ENCODE measurements at places on chromosomes 4 and X.

- no peak for DNase-seq
Observed at GRCh38 chr4:168218645-168219044, 99.9 kb downstream of the DDX60 start.

DNA sequence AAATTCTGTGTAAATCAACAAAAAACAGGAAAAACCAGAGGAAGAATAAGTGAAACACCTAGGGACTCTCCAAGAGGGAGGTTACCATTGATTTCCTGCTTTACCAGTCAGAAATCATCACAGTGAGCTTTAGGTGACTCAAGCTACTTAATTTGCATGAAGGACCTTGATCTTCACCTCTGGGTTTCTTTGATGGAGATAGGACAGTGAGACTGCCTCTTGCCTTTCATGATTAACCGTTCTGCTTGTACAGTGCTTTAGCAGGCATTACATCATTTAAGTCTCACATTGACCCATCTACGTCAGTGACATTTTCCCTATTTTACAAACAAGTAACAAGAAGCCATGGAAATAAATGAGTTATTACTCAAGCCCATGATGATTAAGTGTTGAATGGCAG lies 3.4 kb upstream of the GK start:
- no peak for DNase-seq

DNA sequence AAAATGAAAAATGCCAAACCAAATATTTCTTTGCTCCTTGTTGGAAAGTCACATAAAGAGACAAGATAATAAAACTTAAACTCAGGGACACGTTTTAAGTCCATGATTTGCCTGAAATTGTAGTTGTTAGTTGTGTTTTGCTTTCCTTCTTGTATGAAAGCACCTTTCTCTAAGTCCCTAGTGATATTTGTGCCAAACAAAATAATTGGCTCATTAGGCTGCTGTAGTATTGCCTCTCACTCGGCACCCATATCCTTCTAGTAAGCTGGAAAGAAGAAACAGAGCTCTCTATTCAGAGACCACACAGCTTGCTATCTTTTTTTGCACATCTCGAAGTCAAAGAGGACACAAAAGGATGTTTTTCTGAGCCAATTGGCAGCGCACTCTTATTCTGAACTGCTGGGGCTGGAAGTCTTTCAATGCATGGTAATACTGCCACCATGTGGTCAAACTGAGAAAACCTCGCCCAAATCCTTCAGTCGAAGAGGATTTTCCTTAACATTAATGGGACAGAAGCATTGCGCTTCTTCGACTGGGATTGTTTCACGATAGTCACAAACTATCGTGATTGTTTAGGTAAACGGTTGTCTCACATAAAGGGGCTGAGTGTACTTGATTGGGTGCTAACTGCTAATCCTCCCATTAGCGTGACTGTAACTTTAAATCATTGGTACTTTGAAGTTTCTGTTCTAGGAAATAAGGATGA lies 571.9 kb upstream of the LCORL start:
- peak; percentile 24 for DNase-seq

GRCh38 chr4:111999801-112000200 lies 145.5 kb upstream of the FAM241A start:
- DNase-seq, result no peak

DNA sequence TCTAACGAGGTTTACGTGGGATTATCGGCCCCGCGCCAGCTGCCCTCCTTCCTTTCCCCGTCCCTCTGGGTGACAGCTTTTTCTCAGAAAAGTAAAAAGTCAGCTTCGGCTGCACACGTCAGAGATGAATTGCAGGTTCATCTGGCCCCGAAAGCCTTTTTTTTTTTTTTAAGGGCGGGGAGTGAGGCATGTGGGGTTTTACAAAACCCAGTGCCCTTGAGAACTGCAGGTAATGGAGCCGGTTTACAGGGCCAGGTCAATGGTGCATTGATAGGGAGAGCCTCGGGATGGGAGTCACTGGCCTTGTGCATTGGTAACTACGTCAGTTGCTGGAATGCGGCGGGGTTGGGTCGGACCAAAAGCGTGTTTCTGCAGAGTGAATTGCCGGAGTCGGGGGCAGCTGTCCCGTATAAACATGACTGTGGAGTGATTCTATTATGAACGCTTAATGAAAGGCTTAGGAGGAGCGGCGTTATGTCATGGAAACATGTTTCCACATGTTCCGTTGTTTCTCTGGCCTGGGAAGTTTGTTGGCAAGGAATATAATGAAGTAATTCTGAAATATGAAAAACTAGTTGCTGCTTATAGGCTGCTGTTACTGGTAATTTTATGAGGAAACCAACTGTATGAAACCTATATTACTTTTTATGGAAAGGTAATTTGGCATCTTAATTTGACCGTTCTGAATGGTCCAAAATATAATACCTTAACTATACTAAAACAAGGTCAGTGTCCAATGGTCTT lies 1.1 kb downstream of the HSPA4L start:
- DNase-seq, result no peak

- DNase-seq, result no peak
Observed at GRCh38 chr4:30719454-30720020, 632 bp upstream of the PCDH7 start.

- DNase-seq, result no peak
Observed at GRCh38 chr4:180635281-180635680, 1607.9 kb upstream of the TENM3 start.

- DNase-seq, result no peak
Observed at GRCh38 chrX:53184836-53185235, 40.2 kb downstream of the KDM5C start.

- no peak for DNase-seq
Observed at GRCh38 chr4:118270492-118270891, 82.3 kb downstream of the PRSS12 start.

DNA sequence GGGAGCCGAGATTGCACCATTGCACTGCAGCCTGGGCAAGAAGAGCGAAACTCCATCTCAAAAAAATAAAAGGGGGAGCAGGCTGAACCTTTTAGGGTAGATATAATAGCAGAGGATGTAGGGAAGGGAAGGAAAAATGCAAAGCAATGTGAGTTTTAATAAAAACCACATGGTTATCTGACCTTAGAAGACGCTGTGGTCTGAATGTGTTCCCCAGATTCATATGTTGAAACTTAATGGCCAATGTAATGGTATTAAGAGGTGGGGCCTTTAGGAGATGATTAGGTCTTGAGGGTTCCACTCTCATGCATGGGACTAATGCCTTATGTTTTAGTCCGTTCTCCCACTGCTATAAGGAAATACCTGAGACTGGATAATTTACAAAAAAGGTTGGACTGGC lies 114.1 kb upstream of the STX18 start:
- no peak for DNase-seq

DNA sequence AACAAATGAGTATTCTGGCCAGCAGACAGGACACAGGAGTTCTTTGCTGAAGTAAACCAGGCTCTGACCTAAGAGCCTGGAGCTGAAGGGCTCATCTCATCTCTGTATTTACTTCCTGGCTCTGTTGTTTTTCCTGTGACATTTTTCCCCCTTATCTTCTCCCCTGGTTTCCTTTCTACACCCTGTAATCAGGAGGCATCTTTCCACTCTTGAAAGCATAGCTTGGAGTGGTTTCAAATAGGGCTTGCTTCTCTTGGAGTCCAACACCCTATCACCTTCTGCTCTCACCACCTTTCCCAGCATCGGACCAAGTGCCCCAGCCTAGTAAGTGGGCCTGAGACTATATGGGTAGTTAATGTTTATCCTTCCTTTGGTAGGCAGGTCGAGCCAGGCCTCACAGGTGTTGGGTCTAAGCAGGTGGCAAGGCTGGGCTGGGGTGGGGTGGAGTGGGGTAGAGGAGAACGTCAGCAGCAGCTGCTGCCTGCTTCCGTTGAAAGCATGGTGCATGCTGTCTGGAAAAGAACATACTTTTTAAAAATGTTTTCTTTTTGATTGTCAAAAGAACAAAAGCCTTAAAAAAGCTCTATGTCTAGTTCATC lies 1.2 kb downstream of the DRP2 start:
- DNase-seq, result no peak
